ENCODE measurements at places on chromosomes 3 and 15. TPM values are rescaled to one million over a fixed set of nuclear protein-coding genes. Genes with fewer than 3 reads are reported as not detected.
A peak's percentile ranks its signal among the peaks of the same experiment; 100 is the strongest.

GRCh38 chr3:32595323-32595722, 24.7 kb upstream of the DYNC1LI1 start:
- DNase-seq: no peak
- no peaks in the 10 kb centered on the region for H3K27me3 ChIP-seq
- no peak overlapping the region for H3K4me3 ChIP-seq
- no peaks in the 10 kb centered on the region for H3K36me3 ChIP-seq
- no peaks in the 10 kb centered on the region for H3K4me1 ChIP-seq

DNA sequence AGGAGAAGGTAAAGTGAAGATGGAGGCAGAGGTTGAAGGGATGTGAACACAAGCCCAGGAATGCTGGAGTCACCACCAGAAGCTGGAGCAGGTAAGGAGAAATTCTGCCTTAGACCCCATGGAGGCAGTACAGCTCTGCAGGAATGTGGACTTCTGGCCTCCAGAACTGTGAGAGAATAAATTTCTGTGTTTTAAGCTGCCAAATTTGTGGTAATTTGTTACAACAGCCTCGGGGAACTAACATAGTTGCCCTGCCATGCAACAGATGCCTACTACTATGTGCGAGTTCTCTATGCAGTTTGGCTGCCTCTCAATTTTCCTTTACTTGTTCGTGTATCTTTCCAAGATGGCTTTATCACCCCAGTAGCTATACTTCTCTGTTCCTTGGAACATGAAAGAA, 394.1 kb downstream of the TUSC7 start:
- DNase-seq: no peak
- no peak overlapping the region for H3K4me3 ChIP-seq
- no peaks in the 10 kb centered on the region for H3K4me1 ChIP-seq

DNA sequence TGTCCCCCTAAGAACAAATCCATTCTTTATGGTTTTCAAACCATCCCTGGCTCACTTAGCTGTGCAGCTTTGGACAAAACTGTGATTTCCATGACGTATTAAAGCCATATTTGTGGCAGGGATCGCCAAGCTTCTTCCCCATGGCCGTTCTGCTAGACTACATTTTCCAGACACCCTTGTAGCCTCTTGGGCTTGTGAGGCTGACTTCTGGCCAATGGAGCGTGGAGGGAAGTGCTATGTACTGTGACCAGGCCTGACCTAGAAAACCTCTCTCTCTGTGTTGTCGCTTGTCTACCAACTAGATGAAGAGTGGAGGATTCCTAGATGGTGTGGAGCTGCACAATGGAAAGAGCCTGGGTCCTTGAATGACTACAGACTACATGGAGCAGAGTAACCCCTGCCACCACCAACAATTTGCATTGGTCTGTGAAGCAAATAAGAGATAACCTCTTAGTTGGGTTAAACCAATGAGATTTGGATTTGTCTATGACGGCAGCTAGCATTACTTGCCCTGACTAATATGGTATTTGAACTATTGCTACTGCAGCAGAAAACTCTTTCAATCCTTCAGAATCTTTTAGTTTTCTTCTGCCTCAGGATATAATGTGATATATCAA, 22.1 kb upstream of the MGLL start:
- H3K27ac ChIP-seq: no peak overlapping the region
- no peaks in the 10 kb centered on the region for H3K36me3 ChIP-seq
- H3K4me1 ChIP-seq: no peaks in the 10 kb centered on the region

Gene ZNF502
- 9.8 TPM for total RNA-seq

DNA sequence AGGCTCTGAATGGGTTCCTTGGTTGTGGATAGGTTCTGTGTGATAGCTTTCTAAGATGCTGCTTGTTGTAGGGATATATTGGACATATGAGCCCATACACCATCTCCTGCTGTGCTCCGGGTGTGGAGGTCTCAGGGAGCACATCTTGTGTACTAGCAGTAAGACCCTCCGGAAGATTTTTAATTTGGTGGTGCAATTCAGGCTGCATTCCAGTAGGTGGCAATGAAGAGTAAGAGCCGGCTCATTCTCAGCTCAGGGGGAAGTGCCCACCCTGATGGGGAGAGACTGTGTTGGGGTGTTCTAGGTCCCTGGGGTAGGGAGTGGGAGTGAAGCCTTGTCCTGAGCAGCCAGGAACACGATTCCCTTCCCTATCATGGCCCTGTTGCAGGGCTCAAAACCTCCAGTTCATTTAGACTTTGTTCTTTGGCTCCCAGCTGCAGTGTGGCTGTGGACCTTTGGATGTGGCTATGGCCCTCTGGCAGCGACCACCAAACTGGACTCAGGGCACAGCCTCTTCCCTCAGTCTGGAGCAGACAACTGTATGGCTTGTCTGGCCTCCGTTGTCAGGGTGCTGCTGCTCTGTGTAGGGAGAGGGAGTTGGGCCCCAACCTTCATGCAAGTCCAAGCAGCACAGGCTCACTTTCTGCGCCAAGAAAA, 104.7 kb downstream of the UNC13C start:
- no peak for DNase-seq
- H3K27ac ChIP-seq: no peak overlapping the region
- H3K36me3 ChIP-seq: no peaks in the 10 kb centered on the region
- no peak overlapping the region for H3K4me3 ChIP-seq
- no peaks in the 10 kb centered on the region for H3K4me1 ChIP-seq

DNA sequence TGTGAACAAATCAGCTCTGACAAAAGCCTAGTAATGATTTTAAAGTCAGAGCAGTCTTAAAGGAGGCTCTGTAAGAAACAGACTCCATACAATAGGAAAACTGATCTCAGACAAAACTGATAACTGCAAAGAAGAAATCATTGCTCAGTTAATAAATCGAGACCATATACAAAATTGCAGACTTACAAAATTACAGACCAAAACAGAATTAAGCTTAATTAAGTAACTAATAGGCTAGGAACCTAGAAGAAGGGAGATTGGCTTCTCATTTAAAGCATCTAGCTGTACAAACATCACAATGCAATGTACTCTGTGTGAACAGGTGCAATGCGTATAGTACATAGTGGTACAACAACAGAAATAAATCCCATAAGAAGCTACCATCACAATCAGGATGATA, 46.3 kb downstream of the ZBTB20 start:
- H3K4me1 ChIP-seq: no peaks in the 10 kb centered on the region
- peak overlapping the region; percentile 87 for H3K27ac ChIP-seq
- DNase-seq: no peak
- peak overlapping the region; percentile 28 for H3K4me3 ChIP-seq

Gene FBXO40
- not detected for total RNA-seq

DNA sequence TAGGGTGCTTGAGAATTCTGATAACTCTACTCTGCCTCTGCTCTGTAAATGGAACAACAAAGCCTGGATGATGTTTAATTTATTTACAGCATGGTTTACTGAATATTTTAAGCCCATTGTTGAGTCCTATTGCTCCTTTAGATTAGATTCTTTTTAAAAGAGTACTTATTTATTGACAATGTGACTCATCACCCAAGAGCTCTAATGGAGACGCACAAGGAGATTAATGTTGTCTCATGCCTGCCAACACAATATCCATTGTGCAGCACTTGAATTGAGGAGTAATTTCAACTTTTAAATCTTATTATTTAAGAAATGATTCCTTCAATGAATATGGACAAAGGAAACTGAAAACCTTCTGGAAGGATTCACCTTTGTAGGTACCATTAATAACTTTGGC, 691.4 kb downstream of the ZBBX start:
- no peak overlapping the region for H3K4me3 ChIP-seq
- no peaks in the 10 kb centered on the region for H3K27me3 ChIP-seq
- no peak for DNase-seq
- H3K36me3 ChIP-seq: no peaks in the 10 kb centered on the region
- H3K4me1 ChIP-seq: no peaks in the 10 kb centered on the region

DNA sequence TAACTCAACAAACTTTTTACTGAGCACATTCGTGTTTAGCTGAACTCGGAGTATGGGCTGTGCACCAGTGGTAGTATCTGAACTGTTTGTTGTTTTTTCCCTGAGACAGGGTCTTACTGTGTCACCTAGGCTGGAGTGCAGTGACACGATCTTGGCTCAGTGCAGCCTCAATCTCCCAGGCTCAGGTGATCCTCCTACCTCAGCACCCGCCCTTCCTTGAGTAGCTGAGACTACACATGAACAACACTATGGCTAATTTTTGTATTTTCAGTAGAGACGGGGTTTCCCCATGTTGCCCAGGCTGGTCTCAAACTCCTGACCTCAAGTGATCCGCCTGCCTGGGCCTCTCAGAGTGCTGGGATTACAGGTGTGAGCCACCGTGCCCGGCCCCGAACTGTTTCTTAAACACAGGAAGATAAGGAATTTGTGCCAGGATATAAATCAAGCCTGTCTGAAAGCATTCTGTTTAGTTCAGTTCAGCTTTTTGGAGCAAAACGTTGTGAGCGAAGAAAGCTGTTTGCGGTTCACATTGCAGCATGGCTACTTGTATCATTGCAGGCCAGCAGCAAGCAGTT, 40.4 kb upstream of the SKOR1 start:
- no peaks in the 10 kb centered on the region for H3K27me3 ChIP-seq
- DNase-seq: no peak
- no peaks in the 10 kb centered on the region for H3K4me1 ChIP-seq
- no peaks in the 10 kb centered on the region for H3K36me3 ChIP-seq
- no peak overlapping the region for H3K27ac ChIP-seq
- no peak overlapping the region for H3K4me3 ChIP-seq

Data from uterus (tissue), 4 donors.